ENCODE measurements at places on chromosomes 11 and 22.

DNA sequence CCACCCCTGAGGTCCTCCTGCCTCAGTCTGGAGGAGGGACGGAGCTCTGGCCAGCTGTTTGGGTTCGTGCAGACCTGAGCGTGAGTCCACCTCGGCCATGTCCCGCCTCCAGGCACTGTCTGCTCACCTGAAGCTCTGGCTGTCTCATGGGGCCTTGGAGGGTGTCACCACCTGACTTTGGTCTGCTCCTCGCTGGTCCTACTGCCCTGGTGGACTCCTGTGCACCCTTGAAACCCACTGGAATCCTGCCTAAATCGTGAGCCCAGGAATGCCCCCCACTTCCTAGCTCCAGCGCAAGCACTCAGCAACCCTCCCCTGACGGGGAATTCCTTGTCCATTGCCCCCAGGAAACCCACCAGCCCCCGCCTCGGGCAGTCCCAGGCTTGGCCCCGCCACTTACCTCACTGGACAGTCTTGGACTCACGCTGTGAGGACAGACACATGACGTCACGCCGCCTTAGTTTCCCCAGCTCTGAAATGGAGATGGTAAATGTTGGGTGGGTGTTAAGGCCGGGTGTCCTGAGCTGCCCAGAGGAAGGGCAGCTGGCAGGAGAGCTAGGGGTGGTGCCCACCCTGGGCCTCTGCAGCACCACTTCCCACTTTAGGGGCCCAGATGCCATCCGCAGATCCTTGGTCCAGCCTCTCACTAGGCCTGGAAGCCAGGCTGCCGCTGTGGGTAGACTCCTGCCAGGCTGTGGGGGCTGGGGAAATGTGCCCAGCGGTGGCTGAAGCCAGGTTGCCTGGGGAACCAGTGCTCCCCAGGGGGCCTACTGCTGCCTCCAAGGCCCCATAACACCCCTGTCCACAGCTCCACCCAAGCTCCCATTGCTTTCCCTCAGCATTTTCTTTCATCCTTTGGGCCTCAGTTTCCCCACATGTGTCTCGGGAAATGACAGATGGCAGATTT, 18.2 kb upstream of the TBX1 start:
- no peak overlapping the region for H3K4me3 ChIP-seq
- no peak for DNase-seq
- no peak overlapping the region for H3K27ac ChIP-seq
- no peaks in the 10 kb centered on the region for H3K27me3 ChIP-seq
- no peaks in the 10 kb centered on the region for H3K4me1 ChIP-seq
- no peaks in the 10 kb centered on the region for H3K36me3 ChIP-seq

GRCh38 chr22:20741008-20741633, 32.8 kb upstream of the SERPIND1 start:
- H3K36me3 ChIP-seq = no peaks in the 10 kb centered on the region
- no peaks in the 10 kb centered on the region for H3K4me1 ChIP-seq
- H3K4me3 ChIP-seq = no peak overlapping the region

DNA sequence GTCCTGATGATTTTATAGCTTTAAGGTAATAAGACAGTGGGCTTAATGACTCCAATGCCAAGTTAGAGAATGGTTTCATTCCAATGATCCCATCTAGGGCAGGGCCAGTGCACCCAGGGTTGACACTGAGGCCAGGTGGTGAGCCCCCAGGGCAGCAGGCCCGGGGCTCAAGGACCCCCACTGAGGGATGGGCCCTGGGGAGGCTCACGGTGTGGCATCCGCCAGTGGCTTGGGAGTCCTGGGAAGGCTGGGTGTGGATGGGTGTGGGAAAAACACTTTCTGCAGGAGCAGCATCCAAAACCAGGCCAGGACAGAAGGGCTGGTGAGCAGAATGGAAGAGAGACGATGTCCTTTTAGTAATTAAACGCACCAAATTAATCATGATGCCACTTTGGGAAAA, 626.3 kb downstream of the TBC1D22A start:
- no peaks in the 10 kb centered on the region for H3K36me3 ChIP-seq
- no peak for DNase-seq
- no peak overlapping the region for H3K27ac ChIP-seq
- no peaks in the 10 kb centered on the region for H3K4me1 ChIP-seq

DNA sequence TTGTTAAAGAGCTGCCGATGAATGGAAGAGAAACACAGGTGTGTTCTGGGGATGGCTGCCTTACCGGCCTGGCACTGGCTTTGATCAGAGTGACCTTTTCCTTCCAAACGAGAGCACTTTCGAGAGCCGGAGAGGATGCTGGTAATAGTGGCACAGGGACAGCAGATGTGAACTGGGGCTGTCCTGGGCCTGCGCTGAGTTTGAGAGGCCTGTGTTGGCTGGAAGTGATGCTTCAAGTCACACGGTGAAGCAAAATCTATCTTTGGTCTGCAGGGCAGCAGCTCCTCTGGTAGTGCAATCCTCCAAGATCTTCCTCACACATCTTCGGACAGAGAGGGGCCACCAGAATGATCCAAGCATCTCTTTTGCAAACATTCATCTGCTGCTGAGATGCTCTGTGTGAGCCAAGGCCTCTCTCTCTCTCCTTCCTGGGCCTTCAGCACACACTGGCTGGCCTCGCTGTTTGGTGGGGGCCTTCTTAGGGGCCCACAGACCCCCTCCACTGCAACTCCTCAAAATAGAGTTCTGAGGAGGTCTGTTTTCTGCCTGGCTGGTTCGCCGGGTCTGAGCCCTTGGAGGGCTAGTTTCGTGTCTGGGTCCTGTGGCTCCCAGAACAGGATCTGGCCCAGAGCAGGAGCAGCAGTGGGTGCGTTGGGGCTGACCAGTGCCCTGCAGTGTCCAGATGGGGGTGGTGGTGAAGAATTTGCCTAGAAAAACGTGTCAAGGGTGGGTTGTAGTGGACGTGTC, 6.4 kb downstream of the MPPED1 start:
- H3K36me3 ChIP-seq = no peaks in the 10 kb centered on the region
- DNase-seq = no peak
- peaks cover 55% of the 10 kb centered on the region for H3K27me3 ChIP-seq
- H3K4me3 ChIP-seq = no peak overlapping the region

- no peak for DNase-seq
- no peak within 1 kb of the TSS for H3K27ac ChIP-seq
- H3K36me3 ChIP-seq = no peaks in the 10 kb centered on the region
- peaks cover 6% of the 10 kb centered on the region for H3K4me1 ChIP-seq
- no peaks in the 10 kb centered on the region for H3K27me3 ChIP-seq
- no peak within 1 kb of the TSS for H3K4me3 ChIP-seq
These were observed at the start of gene SPI1 for GRCh38 chr11:47378010-47378835. Gene SPI1, minus strand, starts transcription at chr11:47378547. Its CDS starts 194 bp downstream, at chr11:47378353.

GRCh38 chr11:108324587-108324986, 101.7 kb downstream of the ATM start:
- H3K27ac ChIP-seq = no peak overlapping the region
- H3K4me1 ChIP-seq = peaks cover 10% of the 10 kb centered on the region
- no peak for DNase-seq
- H3K27me3 ChIP-seq = no peaks in the 10 kb centered on the region
- H3K4me3 ChIP-seq = no peak overlapping the region
- no peaks in the 10 kb centered on the region for H3K36me3 ChIP-seq

GRCh38 chr22:30602049-30602448, 4.9 kb upstream of the TCN2 start:
- DNase-seq = no peak
- no peak overlapping the region for H3K4me3 ChIP-seq
- no peak overlapping the region for H3K27ac ChIP-seq
- H3K36me3 ChIP-seq = no peaks in the 10 kb centered on the region
- no peaks in the 10 kb centered on the region for H3K27me3 ChIP-seq
- peaks cover 11% of the 10 kb centered on the region for H3K4me1 ChIP-seq

- no peak overlapping the region for H3K4me3 ChIP-seq
- H3K36me3 ChIP-seq = peaks cover 3% of the 10 kb centered on the region
- H3K27ac ChIP-seq = peak overlapping the region; percentile 2
- no peaks in the 10 kb centered on the region for H3K27me3 ChIP-seq
- H3K4me1 ChIP-seq = peaks cover 49% of the 10 kb centered on the region
These were observed 32.5 kb downstream of the PPP2R1B start for GRCh38 chr11:111733611-111734088.

DNA sequence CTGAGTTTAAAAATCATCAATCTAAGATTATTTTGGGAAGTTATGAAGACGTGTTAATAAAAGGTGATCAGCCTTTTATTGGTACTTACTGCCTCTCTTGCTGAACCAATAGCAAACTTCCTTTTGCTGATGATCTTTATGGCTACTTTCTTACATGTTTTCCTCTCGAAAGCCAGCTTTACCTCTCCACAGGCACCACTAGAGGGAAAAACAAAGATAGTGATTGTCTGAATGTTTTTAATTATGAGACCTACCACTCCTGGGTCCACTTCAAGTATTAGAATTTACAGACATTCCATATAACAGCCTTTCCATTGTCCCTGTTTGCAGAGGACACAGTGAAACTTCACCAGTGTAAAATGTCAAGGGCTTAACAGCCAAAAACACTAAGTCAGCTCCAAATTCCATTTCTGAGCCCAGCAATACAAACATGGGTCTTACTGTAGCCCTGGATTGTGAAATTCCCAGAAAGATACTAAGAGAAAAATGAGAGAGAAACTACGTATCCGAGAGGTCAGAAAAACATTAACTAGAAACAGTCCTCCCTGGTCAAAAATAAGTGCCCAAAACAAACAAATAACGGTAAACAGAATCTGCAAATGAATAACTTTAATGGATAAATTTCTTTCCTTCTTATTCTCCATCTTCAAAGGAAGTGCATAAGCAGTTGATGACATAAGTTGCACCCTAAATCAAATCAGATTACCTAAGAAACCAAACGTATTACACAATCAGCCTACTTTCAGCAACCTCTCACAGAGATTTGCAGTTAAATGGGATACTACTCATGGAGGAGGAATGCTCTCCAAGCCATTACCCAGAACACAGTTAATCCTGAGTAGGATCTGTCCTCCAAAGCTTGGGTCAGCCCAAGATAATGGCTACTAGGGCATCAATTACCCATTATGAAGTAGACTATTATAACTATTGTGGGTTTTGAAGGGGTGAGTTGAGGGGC, 29.5 kb downstream of the CHEK2 start:
- H3K36me3 ChIP-seq = no peaks in the 10 kb centered on the region
- H3K4me1 ChIP-seq = peaks cover 29% of the 10 kb centered on the region
- H3K4me3 ChIP-seq = no peak overlapping the region
- no peaks in the 10 kb centered on the region for H3K27me3 ChIP-seq
- H3K27ac ChIP-seq = no peak overlapping the region

Measured in keratinocyte (primary cell).